ENCODE measurements at places on chromosomes 1 and 21. TPM values are rescaled to one million over a fixed set of nuclear protein-coding genes. Genes with fewer than 3 reads are reported as not detected.

GRCh38 chr1:92901699-92902405, 59.4 kb downstream of the DIPK1A start:
- no peak for DNase-seq

DNA sequence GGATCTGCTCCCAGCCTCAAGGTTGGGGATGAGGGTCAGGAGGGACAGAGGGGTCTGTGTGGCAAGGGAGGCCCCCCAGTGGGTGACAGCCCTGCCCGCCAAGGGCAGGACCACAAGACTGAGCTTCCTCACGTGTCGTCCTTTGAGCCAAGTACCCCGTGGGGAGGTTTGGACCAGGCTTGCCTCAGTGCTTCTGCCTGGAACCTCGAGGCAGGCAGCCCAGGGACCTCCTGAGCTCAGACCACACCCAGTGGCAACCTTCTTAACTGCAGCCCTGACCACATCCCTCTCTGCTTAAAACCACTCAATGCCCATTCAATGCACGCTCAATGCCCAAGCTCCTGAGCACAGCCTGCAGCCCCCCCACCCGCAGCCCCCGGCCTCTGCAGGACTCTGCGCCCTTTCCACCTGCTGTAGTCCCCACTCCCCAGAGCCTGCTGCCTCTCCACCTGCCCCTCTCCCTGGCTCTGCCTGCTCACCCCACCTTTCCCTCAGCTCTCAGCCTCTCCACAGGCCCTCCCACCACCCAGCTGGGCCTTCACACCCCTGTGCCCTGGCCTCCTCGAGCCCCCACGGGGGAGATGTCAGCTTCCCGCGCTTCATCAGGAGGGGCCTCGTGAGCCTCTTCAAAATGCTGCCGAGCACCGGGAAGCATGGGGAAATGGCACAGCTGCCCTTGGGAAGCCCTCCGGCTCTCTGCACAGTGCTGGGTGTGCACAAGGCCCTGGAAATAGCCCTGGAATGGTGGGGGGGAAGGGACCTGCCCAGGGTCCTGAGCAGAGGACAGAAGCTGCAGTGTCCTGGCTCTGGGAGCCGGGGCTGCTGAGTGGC, 129.3 kb upstream of the VAMP3 start:
- no peak for DNase-seq

- DNase-seq = no peak
These were observed 49.1 kb upstream of the RIPK4 start for GRCh38 chr21:41815652-41816582.

GRCh38 chr1:34685225-34685624, 69.6 kb upstream of the GJB5 start:
- no peak for DNase-seq

GRCh38 chr1:19698181-19698580, 33.5 kb downstream of the HTR6 start:
- DNase-seq = no peak

DNA sequence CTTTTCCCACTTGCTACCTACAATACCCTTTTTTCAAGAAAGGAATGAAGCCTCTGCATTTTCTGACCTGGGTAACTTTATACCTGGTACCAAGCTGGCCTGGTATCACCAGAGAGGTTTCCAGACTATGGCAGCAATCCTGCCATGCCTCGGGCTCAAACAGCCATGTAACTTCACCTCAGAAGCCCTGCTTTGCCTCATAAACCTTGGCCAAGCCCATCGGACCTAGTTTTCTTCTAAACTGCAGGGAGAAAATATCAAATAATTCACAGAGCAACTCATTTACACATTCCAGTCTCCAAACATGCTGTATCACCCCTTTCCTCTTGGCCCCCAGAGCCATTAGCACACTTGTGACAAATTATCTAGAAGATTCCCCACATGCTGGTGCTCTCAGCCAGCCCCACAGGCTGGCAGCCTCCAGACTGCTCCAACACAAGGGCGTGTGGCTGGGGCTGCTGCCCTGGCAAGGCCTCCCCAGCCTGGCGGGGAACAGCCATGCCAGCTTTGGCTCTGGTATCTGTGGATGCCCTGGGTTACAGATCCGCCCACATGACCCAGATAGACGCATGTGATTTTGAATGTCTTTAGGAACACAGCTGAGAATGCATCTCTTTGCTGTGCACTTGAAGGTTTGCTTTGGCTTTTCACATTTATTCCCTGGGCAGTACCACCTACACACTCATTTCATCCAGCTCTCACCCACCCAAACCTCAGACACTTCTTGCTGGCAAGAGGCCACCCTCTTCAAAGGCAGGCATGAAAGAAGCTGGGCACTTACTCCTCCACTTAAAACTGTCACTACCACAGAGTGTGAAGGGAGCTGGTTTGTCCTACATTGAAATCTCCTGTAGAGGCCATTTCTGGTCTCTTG, 70.0 kb upstream of the BCAR3 start:
- no peak for DNase-seq

DNA sequence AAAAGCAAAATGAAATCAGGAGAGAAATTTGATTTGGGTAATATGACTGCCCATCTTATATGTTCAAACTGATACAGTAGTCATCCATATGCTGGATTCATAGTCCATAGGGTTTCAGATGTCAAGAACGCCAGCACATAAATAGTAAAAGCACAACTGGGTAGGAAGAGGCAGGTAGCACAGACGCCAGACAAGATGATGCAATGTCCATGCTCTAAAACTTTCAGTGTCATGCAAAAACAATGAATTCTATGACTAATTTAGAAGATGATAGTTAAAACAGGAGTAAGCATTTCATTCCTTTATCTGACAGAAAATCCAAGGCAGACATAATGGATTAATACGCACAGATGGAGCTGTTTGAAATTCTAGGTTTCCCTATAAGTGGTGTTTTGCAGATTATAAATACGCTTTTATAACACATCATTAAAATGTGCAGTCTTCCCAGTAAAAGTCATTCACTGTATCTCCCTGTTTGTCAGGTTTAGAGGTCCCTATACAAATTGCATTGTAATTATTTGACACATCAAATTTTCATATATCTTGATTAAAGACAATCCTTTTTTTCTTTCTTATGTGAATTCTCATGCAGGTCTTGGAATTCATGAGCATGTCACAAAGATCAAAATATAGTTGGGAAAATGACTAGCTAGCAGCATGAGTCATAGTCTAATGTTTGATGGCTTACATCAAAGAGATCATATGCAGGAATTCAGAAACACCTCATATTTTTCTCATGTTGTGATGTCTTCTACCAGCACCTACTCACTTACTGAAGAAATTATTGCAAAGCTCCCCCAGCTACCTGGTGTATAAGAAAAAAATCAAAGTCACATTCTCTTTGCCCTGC, 139.9 kb downstream of the DSCAM start:
- DNase-seq = no peak

GRCh38 chr1:72281144-72281543, 1.2 kb downstream of the NEGR1 start:
- no peak for DNase-seq

- no peak for DNase-seq
These were observed 59.8 kb upstream of the BACH1 start for GRCh38 chr21:29238967-29239290.

DNA sequence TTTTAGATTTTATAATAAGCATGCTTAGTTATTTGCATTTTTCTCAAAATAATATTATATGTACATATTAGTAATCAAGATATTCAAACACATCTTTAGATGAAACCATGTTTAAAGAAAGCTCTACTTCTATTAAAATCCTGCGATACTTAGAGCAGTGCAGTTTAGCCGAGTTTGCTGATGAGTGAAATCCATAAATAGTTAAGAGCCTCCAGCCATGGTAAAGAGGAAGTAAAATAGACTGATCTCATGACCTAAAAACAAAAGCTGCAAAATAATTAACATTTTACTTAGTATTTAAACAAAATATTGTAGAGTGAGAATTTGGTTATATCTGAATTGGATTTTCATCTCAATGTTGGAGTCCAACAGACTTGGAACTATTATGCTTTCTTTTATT, 147.4 kb upstream of the NRIP1 start:
- no peak for DNase-seq

DNA sequence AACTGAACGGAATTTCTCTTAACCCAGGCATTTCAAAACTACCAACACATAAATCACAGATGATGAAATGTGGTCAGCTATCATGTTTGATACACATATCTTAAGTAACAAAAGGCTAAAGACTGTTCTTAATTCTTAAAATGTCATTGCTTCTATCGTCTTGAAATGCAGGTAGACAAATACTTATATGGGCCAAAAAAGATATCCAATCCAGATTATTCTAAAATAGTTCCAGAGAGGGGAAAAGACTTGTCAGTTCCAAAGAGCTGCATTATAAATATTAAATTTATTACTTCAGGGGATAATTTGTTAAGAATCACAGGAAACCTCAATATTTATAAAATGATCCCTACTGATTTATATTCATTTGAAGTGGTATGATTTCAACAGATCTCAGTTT, 259.4 kb downstream of the FAF1 start:
- DNase-seq = no peak

DNA sequence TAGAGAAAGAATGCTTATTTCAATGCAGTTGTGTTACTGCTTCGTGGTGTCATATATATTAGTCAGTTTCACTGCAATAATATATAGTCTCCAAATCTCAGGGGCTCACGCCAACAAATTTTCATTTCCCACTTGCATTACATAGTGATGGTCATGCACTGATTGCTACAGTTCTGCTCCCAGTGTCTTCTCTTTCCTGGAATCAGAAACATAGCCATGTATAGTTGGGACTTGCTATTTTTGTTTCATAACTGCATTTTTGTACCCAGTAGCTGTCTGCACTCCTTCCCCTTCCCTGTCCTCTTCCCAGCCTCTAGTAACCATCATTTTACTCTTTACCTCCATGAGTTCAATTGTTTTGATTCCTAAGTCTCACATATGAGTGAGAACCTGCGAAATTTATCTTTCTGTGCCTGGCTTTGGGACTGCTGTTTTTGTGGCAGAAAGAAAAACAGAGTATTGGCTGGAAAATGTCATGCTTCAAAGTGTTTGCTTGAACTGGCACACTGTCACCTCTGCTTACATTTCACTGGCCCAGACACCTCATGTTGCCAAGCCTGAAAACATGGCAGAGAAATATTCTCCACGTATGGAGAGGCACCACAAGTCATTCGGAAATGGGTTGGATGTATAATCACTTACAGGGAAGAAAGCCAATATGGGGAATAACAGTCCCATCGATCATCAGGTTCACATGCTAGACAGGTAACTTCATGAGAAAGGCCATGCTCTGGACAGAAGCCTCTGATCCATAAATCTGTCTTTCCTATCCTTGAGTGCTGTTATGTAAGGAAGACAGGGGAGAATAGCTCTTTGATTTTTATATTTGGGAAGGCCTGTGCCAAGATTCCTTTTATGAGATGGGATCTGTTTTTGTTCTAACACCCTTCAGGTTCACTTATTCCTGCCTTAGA, 60.4 kb upstream of the BACH1 start:
- no peak for DNase-seq

- DNase-seq = no peak
These were observed 259.0 kb downstream of the NEGR1 start for GRCh38 chr1:72023063-72023930.

GRCh38 chr1:26287811-26288210, 7.9 kb downstream of the SH3BGRL3 start:
- DNase-seq = no peak

DNA sequence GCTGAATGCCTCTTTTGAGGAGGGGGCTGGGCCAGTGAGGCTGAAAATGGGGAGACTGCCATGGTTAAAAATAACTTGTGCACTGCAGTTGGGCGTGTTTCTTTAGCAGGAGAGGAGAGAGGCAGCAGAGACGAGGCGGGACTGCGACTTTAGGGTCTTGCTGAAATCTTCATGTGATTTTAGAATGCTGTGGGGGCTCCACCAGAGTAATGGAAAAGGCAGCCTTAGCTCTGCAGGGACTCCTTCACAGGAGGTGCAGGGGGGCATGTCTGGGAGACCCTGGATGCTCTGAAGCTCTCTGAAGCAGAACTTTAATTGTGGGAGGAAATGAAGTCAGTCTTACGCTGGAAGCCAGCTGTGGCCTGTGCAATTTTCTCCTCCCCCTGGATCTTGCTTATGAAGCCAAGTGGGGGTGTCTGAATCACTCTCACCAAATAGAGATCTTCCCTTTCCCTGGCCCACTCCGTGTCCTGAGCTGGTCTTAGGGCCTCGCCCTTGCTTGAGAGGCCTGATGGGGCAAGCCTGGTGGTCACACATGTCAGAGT, 60.8 kb downstream of the NDUFS5 start:
- DNase-seq = no peak

DNA sequence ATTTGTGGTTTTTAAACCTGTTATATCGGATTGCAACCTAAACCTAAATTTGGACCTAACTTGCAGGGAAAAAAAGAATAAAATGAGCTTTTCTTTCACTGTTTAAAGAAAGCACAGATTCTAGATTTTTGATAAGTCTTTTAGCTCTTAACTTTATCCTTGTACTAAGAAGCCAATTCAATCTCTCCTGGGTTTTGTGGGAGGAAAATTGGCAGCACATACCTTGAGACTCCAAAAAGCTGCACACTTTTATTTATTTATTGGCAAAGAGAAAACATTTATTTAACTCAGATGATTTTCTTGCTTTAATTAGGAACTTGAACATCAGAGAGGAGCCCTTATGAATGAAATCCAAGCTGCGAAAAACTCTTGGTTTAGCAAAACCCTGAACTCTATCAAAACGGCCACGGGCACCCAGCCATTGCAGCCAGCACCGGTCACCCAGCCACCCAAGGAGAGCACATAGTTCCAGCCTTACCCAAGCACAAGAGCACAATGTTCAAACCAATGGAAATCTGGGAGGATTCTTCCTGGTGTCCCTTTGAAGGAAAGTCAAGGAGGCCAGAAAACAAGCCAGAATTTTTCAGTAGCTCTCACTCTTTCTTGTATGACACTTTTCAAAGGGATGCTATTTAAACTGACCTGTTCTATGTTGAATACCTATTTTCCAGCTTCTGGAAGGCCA, 10.1 kb upstream of the CACYBP start:
- DNase-seq = no peak

DNA sequence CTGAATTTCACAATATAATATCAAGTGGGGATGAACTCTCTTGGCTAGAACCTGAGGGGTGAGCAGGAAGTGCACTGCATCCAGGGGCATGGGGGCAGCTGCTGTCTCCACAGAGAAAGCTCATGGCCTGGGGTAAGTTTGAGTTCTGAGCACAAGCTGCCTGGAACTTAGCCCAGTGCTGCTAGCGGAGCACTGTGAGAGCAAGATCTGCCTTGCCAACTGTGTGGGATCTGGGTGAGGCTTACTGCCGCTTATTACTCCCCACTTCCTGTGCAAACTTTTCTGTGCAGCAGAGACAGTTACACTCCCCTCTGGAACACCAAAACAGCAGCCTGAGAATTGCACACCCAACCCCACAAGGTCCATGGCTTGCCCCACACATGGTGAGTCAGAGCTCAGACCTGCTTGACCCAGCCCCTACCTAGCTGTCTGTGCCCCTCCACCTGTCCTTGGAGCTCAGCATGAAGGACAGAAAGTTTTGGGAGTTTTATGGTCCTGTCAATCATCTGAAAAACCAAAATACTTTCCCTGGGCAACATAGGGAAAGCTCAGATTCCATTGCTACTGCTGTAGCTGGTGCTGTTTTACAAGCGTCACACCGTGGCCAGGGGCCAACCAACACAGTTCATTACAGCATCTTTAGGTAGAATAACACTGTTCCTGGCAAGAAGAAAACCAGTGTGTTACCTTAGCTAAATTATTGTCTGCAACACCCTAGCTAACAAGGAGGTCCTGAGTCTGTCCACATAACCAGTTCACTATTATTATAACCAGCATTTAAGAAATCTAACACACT, 762.1 kb upstream of the NEGR1 start:
- no peak for DNase-seq

AQP10 gene
- not detected for total RNA-seq

CRNN gene
- total RNA-seq = not detected

SPATA46 gene
- total RNA-seq = not detected

SHE gene
- not detected for total RNA-seq

KIRREL1 gene
- 0.08 TPM for total RNA-seq

OPRD1 gene
- total RNA-seq = not detected

FABP3 gene
- total RNA-seq = not detected

CELA3A gene
- total RNA-seq = not detected

PRR9 gene
- total RNA-seq = not detected
